ENCODE measurements at places on chromosomes 12 and 14.

GRCh38 chr14:38110258-38110657, 97.4 kb upstream of the SSTR1 start:
- DNase-seq = no peak

- peak; percentile 77 for DNase-seq
Observed at GRCh38 chr12:6335451-6336078, 6.3 kb downstream of the TNFRSF1A start.

DNA sequence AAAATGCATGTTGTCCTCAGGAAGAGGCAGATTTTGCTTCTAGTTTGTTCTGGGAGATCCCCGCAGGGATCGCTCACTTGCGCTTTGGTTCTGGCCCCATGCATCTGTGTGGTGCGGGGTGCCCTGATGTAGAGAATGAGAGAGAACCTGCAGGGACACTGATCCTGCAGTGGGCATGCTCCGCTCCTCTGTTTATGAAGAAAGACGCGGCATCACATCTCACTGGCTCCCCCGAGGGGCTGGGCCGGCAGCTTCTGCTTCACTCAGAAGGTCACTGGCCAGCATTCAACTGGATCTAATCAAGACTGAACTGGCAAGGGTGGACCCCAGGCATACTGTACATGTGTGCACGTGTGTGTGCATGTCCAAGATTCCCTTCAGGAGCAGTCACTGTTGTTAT, 164.2 kb downstream of the CALM1 start:
- no peak for DNase-seq

DNA sequence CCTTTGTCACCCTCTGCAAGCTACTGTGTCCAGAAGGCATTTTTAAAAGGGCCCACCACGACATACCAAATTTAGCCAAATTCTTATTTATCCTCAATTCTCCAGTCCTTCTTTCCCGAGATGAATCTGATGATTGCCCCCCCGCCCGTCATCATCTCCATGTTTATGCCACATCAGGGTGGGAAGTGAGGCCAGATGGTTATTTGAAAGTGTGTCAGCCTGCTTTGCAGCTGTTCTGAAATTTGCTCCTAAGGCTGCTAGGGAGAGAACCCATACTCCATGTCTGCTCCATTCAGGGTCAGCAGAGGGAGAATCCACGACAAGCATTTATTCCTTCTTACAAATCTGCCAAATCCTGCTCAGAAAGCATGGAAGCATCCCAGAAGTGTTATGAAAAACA, 337.8 kb downstream of the ADAMTS20 start:
- no peak for DNase-seq

DNA sequence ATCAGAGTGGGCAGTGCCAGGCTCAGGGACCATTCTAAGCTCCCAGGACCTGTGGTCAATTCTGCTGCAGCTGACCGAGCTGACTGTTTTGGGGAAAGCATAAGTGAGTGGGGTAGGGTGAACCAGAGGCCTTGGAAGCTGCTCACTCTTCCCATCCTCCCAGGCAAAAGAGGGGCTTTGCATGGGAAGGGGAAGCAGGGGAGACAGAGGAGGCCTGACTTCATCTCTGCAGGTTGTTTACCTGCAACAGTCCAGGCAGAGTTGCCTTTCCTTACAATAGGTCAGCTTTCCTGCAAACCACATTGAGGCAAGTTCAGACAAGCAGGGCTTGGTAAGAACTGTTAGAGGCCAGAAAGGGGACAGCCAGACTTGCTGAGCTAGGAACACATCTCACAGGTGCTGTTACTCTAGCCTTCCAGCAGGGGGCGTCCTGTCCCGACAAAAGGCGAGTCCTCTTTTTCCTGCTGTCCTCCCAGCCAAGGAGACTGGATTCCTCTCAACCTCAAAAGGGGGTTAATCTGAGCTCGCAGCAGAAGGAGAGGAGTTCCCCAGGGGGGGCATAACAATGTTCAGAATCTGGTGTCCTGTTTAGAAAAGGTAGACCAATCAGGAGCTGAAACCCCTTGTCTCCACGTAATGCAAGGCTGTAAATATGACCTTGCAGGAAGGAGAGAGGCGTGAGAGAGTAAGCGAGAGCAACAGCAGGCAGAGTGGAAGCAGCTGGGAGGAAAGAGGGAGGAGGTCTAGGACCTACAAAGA, 4.3 kb upstream of the DHRS2 start:
- DNase-seq = peak; percentile 63

DNA sequence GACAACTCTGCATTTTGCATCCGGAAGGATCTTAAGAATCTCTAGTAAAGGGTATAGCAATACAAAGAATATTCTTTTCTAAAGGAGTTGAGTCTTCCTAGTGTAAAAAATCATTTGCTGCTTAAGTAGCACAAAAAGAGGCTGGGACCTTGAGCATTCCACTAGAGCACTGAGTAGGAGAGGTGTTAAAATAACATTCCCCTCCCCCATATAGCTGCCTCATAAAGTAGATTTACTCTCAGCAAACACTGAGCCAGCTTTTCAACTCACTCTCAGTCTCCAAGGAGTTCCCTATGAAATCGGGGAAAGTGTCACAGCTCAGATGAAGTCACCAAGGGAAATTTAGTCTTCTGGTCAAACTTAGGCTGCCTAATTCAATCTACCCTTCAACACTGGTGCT, 592.7 kb downstream of the ETNK1 start:
- DNase-seq = no peak

GRCh38 chr12:65845751-65846537, 21.7 kb downstream of the HMGA2 start:
- no peak for DNase-seq

DNA sequence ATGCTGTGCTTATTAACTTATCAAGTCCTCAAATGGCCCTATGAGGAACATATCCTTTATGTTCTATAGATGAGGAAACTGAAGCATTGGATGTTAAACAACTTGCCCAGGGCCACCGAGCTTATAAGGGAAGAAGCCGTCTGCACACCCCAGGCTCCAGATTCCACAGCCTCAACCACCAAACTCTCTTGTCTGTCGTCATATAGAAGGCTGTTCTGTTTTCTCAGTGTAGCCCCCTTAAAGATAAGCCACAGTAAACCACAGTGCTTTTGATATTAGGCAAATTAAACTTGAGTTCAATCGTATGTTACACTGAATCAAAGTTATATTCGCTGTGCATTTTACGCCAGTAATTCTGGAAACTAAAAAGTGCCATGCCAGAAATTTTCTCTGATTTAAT, 116.7 kb downstream of the PRKCH start:
- no peak for DNase-seq

DNA sequence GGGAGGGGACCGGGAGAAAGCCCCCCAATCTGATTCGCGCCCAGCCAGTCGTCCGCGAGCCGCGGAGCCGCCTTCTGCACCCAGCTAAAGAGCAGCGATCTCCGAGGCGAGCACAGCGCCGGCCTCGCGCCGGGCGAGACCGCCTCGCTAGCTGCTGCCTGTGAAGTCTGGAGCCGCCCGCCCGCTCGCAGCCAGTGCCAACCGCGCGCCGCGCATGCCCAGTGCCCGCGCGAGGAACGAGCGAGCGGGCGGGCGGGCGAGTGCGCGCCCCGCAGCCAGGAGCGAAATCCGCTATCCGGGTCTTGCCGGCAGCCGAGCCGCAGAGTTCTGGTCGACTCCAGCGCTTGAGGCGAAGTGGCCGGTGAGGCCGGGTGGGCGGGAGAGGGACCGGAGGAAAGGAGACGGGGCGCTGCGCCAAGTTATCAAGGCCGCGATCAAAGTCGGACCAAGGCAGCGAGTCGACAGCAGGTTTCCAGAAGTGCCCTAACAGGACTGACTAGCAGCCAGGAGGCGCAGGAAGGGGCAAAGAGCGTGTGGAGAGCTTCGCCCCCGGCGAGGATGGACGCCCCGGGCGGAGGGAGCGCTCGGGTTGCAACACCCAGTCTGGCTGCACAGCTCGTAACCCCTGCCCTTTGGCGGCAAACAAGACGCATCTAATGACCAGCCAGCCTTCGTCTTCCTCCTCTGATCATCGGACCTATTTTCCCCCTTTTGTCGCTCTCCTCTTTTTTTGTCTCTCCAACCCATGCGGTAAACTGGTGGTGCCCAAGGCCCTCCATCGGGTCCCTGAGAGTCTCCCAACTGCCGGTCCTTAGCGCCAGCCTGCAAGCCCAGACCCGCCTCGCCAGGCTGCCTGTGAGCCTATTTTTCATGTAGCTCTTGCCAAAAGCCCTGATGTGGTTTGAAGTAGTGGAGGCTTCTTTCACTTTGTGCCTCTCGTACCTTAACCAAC, at the start of gene EPS8:
TSS of gene EPS8 (minus strand) at position 169 of the 952 bp plus-strand sequence. CDS start 106,437 bp downstream, outside the sequence.
- DNase-seq = peak; percentile 80

DNA sequence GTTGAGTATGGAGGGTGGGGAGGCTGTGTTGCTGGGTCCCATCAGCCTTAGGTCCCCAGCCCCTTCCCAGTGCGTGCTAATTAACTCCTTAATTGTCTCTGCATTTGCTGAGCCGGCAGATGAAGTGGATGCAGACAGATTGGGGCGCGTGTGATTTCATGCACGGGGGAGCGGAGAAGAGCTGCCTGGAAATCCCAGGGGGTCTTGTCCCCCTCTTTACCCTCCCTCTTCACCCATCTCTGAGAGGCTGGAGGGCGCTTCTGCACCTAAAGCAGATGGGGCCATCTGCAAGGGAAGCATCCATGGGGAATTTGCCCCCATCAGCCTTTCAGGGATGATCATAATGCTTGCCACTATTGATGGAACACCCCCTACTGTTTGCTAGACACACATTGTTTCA, 4.4 kb upstream of the ASIC1 start:
- no peak for DNase-seq

DNA sequence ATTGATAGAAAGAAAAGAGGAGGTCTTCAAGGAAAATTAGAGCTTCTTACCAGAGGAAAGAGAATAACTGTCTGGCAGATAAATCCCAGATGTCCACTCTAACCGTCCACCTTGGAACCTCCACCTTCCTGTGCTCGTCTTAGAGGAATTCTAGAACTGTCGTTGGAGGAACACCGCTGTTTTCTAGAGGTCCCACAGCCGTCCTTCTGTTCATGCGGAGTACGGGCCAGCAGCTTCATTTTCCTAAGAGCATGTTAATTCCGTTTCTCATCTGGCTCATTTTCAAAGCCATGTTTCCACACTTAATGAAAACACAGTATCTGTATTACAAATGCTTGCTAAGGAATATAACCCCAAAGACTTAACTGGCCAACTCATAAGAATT, 107.9 kb upstream of the ESRRB start:
- DNase-seq = no peak

- DNase-seq = no peak
Observed at GRCh38 chr12:24861766-24862540, 86.9 kb downstream of the BCAT1 start.

DNA sequence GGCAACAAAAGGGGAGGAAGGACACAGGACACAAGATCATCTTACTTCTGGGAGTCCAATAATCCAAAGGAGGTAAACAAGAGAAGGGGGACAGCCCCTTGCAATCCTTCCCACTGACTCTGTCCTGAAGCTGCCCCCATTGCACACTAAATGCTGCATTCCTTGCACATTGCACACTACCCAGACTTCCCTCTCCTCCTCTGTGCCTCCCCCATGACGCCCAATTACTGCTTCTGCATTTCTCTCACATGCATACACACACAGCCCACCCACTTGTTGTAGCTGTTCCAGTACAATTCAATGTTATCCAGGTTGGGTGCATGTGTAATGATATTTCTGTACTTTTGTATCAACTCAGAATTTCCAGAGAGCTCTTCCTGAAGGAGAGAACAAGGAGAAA, 5.5 kb downstream of the NDRG2 start:
- no peak for DNase-seq

- no peak for DNase-seq
Observed at GRCh38 chr12:68804657-68805591, 3.1 kb upstream of the MDM2 start.

GRCh38 chr12:109606320-109607028, 32.9 kb downstream of the MVK start:
- DNase-seq = no peak

- DNase-seq = no peak
Observed at GRCh38 chr14:105888151-105888550, 361.8 kb downstream of the TMEM121 start.

GRCh38 chr12:95909871-95910270, 32.5 kb downstream of the CCDC38 start:
- no peak for DNase-seq

- no peak for DNase-seq
Observed at GRCh38 chr12:50986966-50987737, 34.8 kb downstream of the HIGD1C start.
